ENCODE measurements at places on chromosomes 3 and 15.

DNA sequence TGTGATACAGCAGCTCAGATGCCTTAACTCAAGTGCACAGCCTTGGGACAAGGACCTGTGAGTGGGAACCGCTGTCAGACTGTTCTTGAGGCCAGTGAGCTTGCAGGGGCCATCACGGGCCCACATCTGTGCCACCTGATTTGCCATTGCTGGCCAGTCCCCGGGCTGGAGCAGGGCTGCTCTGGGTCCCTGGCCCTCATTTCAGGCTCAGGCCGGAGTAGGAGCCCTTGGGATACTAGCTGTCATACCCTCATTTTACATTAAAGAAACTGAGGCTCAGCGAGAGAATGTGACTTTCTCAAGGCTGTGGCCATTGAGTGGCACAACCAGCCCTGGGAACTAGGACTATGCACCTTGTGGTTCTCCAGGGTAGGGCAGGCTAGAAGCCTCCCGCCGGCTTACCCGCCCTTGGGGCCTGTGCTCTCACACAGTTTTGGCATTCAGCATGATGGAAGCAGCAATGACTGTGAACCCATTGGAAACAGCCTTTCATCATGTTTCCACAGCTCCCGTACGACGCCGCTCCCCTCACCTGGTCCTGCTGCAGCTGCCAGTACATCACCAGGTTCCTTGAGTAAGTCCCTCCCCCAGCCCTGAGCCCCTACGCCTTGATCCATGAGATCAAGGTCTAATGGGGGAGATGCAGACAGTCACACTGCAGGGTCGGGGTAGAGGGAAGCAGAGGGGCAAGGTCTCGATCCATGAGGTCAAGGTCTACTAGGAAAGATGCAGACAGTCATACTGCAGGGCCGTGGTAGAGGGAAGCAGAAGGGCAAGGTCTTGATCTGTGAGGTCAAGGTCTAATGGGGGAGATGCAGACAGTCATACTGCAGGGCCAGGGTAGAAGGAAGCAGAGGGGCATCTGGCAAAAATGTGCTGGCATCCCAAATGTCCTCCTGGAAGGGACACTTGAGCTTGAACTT lies 42.2 kb downstream of the GOLGA6L10 start:
- DNase-seq = no peak

DNA sequence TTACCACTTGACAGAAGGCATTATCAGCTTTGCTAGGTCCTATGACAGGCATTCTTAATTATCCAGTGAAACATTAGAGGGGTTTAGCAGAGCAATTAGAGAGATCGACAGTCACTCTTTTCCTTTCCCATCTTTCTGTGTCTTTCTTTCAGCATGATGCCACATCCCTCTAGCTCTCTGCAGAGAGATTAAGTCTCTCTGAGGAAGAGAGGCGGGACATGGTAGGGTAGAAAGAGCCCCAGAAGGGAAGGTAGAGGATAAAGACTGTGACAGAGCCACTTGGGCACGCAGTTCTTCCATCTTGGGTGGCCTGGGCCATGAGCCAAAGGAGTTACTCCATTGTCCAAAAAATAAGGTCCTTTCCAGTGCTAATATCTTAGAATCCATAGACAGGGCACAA lies 55.8 kb downstream of the HHLA2 start:
- no peak for DNase-seq

GRCh38 chr3:177758126-177758525 lies 560.8 kb upstream of the TBL1XR1 start:
- DNase-seq = peak; percentile 10

DNA sequence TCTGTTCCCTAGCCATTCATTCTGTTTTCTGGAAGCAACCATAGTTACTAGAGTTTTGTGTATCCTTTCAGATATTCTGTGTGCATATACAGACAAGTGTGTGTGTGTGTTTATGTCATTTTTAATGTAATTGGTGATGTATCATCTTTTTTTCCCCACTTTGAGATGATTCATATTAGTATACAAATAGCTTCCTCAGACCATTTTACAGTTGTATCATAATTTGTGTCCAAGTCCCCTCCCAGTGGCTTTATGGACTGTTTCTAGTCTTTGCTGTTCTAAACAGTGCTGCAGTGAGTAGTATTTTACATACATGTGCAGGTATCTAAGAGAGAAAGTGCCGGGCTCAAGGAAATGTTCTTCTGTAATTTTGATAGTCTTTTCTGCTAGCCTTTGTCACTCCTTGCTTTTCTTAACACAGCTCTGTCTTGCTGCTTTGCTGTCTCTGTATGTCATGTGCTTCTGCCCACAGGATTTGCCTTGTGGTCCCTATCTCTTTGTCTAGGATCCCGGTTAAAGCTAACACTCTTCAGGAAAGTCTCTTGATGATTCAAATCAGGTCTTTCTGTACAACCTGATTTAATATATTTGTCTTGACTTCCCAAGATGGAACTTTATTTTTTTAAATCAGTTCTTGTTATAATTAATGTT lies 31.5 kb upstream of the FBXL22 start:
- DNase-seq = peak; percentile 12

GRCh38 chr3:62237286-62237948 lies 135.9 kb downstream of the FEZF2 start:
- no peak for DNase-seq

DNA sequence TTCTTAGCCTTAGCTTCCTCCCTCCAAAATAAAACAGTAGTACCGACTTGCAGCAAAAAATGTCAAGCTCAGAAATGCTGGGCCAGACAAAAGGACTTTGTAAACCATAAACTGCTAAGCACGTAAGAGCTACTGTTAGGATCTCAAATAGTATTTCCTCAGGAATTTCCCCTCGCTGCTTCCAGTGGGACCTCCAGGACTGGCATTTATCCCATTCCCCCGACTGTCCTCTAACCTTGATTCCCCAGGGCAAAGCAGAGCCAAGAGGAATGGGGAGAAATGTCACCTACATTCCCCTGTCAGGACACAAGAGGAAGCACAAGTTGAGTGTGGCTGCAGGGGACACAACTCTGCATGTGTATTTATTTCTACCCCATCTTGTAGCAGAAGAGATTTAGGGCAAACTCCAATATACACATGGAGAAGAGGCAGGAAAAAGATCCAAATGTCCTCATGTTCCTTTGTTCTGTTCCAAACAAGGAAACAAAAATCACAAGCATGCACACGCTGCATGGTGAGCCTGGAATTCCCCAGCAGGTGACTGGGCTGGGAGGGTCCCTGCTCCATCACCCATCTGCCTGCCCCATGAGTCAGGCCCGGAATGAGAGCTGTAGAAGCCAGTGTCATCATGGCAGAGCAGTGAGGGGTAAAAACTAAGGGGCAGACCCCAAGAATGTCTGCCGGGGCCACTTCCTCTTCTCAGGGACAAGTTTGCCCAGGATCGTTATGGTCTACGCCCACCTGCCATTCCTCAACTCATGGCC lies 4.2 kb downstream of the STOML1 start:
- peak; percentile 85 for DNase-seq

DNA sequence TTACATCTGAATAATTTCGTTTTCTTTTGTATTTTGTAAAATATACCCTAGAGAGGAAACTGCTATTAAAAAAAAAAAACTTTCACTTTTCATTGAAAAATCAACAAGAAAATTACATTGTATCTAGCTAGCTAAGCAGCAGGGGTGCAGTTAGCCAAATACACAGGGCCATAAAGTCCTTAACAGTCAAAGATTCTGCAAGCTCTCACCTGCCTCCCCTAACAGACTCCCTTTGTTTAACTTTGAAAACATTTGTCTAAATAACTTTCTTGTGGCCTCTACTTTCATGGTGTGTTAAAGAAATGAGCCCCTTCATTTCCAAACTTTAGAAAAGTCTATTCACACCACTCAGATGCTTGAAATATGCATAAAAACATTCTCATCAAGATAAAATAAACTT lies 23.3 kb downstream of the CBLB start:
- no peak for DNase-seq

GRCh38 chr15:31389576-31389975 lies 62.9 kb downstream of the KLF13 start:
- DNase-seq = no peak

DNA sequence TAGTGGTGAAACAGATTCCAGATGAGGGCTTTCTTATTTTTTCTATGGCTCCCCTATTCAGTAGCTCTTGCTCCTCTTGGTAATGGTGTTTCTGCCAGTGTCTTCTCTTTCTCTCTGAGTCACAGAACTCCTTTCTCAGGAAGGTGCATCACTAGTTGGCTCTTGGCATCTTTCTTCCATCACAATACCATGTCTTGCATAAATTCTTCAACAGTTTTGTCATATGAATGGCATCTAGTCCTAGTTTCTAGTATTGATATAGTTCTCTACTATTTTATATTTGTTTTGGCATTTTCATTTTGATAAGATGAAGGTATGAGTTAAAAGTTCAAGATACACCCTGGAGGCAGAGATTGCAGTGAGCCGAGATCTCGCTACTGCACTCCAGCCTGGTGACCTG lies 51.0 kb downstream of the REC114 start:
- DNase-seq = no peak

- DNase-seq = no peak
Observed at GRCh38 chr3:135645541-135645940, 320.0 kb upstream of the PPP2R3A start.

DNA sequence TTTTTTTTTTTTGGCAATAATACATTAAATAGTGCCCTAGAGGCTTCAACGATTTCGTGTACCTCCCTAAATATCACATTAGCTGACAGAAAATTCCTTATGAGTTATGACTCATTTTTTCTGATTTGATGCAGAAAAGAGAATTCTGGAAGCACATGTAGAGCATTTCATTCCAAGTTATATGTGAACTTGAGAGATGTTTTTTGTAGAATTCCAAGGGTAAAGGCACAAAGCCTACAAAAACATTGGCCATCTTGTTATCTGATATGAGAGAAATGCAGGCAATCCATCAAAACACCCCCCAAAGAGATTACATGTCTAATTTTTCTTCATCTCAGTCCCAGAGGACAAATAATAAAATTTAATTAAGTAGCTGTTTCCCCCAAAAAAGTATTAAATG lies 6.7 kb upstream of the PFN2 start:
- DNase-seq = no peak

- DNase-seq = no peak
Observed at GRCh38 chr3:128006061-128007032, 45.9 kb upstream of the SEC61A1 start.

- DNase-seq = no peak
Observed at GRCh38 chr3:195020185-195020584, 250.8 kb downstream of the XXYLT1 start.

GRCh38 chr3:67640023-67640660 lies 14.3 kb downstream of the SUCLG2 start:
- DNase-seq = no peak
